NT2/D1 (cell line): ENCODE measurements at places on chromosomes 7 and 10.

DNA sequence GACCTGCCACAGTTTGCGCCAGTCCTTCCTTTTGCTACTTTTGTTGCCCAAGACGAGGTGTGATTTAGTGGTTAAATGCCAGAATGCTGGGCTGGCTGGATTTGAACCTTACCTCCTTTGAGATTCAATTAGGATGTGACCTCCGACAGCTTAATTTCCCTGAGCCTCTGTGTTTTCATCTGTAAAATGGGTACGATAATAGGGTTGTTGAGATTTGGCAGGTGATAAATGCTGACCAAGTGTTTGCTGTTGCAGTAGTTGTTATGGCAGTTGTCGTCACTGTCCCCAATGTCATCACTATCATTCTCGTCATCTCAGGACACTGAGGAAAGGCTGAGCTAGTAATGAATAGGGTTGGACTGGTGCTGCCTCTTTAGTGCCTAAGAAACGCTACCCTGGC is 61.1 kb downstream of the GRK5 start:
- DNase-seq: no peak

- DNase-seq: no peak
These were observed 4.4 kb upstream of the CCL26 start for GRCh38 chr7:75776295-75776971.

DNA sequence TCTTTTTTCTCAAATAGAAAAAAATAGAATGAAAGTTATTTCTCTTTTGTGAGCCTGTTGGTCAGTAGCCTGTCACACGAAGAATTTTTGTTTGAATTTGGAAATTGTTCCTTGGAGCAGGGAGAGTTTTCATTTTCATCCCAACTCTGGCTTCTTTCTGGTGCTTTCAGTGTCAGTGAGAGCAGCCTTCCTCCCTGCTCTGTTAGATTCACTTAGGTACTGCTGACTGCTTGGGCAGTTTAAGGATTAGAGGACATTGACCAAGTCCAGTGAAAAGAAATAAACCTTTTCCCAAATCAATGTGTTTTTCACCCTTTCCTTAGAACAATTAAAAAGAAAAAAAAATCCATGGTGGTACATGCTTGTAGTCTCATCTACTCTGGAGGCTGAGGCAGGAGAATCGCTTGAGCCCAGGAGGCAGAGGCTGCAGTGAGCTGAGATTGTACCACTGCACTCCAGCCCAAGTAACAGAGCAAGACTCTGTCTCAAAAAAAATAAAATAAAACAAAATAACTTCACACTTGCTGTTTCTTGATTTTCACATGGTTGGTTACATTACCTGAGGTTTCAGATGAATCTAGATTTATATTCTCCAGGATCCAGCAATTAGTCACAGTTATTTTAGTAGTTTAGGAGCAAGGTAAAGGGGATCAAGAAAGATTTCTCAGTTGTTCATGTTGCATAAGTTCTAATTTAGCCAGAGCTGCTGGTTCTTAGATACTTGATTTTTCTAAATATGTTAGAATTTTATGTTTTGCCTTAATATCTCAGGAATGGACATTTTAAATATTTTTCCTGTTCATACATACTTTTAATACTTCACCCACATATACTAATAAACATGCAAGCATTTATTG is 63.1 kb downstream of the ZNRF2 start:
- no peak for DNase-seq

DNA sequence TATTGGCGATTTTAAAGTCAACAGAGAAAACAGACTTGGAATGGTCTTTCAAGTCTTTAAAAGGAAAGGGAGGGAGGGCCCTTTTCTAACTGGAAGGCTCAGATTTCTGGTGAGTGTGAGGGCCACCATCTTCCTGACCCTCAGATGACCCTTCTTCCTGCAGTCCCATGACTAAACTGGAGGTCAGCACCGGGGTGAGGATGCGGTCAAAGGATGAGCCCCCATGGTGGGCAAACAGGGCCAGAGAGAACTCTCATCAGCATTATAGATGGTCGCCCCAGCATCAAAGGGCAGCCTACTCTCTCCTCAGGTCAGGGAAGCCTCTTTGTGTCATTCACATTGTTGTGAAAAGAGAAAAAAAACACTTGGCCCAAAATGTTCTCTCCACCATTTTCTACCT is 219.2 kb downstream of the LRMDA start:
- DNase-seq: no peak

- no peak for DNase-seq
These were observed 63.6 kb upstream of the COL13A1 start for GRCh38 chr10:69738071-69738470.
